ENCODE measurements at places on chromosomes 5 and 9.

- no peak overlapping the region for H3K27ac ChIP-seq
- H3K27me3 ChIP-seq: no peaks in the 10 kb centered on the region
- no peaks in the 10 kb centered on the region for H3K36me3 ChIP-seq
- H3K4me3 ChIP-seq: no peak overlapping the region
- DNase-seq: no peak
Measured at GRCh38 chr9:8085986-8086385, 286.4 kb upstream of the DMAC1 start.

GRCh38 chr5:9351546-9351945 is 194.3 kb downstream of the SEMA5A start:
- no peak for DNase-seq
- H3K27me3 ChIP-seq: no peaks in the 10 kb centered on the region
- no peak overlapping the region for H3K4me3 ChIP-seq
- H3K4me1 ChIP-seq: no peaks in the 10 kb centered on the region
- no peak overlapping the region for H3K27ac ChIP-seq

DNA sequence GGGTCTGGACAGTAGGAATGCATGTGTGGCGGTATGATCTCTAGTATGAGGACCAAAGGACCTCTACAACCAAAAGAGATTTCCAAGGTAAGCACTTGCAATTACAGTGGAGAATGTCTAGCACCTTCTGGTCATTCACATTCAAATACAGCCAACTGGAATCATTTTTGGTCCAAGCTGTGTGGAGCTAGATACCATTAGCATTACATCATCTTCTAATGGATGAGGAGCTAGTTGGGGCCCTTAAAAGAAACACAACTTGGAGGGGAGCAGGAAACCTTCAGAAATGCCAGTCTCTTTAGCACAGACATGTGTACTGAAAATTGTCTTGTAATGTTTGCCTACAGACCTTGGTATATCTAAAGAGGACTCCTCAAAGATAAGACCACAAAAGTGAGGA is 244.7 kb downstream of the BNC2 start:
- H3K36me3 ChIP-seq: no peaks in the 10 kb centered on the region
- no peaks in the 10 kb centered on the region for H3K27me3 ChIP-seq
- no peak for DNase-seq
- no peak overlapping the region for H3K4me3 ChIP-seq
- peaks cover 6% of the 10 kb centered on the region for H3K4me1 ChIP-seq
- no peak overlapping the region for H3K27ac ChIP-seq

GRCh38 chr5:86332851-86333250 is 284.9 kb upstream of the COX7C start:
- H3K4me1 ChIP-seq: no peaks in the 10 kb centered on the region
- H3K4me3 ChIP-seq: no peak overlapping the region
- no peak overlapping the region for H3K27ac ChIP-seq
- no peaks in the 10 kb centered on the region for H3K27me3 ChIP-seq

- DNase-seq: no peak
- no peaks in the 10 kb centered on the region for H3K36me3 ChIP-seq
- no peak overlapping the region for H3K27ac ChIP-seq
- no peaks in the 10 kb centered on the region for H3K4me1 ChIP-seq
Measured at GRCh38 chr9:107375651-107376369, 92.7 kb downstream of the RAD23B start.

DNA sequence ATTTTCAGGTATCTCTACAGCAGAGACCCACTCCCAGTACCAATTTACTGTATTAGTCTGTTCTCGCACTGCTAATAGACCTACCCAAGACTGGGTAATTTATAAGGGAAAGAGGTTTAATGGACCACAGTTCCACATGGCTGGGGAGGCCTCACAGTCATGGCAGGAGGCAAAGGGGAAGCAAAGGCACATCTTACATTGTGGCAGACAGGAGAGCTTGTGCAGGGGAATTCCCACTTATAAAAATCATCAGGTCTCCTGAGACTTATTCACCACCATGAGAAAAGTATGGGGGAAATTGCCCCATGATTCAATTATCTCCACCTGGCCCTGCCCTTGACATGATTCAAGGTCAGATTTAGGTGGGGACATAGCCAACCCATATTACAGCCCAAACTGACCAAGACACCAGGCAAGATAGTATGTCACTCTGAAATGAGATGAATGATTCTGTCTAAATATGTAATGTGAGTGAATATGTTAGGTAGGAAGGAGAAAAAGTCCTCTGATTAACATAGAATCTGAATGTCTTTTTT is 182.5 kb upstream of the CDH12 start:
- H3K4me3 ChIP-seq: no peak overlapping the region
- H3K27me3 ChIP-seq: no peaks in the 10 kb centered on the region
- H3K27ac ChIP-seq: no peak overlapping the region
- H3K36me3 ChIP-seq: no peaks in the 10 kb centered on the region

DNA sequence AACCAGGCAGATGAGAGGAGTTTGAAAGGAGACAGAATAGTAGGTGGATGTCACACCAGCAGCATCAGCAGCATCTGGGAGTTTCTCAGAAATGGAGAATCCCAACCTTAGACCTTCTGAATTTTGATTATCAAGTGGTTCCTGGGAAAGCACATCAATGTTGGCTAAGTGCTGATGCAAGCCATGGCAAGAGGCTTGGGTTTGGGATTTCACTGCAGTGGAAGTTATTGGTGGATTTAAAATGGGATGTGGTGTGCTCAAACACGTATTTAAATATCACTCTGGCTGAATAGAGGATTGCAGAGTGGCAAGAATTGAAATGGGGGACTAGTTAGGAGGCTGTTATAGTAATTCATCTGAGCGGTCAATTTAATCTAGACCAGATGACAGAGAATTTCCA is 387.8 kb upstream of the WWC1 start:
- peaks cover 4% of the 10 kb centered on the region for H3K4me1 ChIP-seq
- no peak overlapping the region for H3K27ac ChIP-seq

All from iPS DF 6.9 (cell line).